ENCODE measurements at places on chromosomes 2 and 18.

GRCh38 chr2:43455731-43456642 is 139.9 kb downstream of the THADA start:
- DNase-seq = no peak

GRCh38 chr18:51802569-51803428 is 537.2 kb upstream of the DCC start:
- no peak for DNase-seq

GRCh38 chr18:65016631-65017371 is 734.0 kb upstream of the CDH7 start:
- DNase-seq = no peak

- DNase-seq = no peak
Observed at GRCh38 chr2:188601391-188601790, 309.7 kb downstream of the GULP1 start.

- DNase-seq = no peak
Observed at GRCh38 chr2:154600927-154601494, 97.5 kb upstream of the KCNJ3 start.

DNA sequence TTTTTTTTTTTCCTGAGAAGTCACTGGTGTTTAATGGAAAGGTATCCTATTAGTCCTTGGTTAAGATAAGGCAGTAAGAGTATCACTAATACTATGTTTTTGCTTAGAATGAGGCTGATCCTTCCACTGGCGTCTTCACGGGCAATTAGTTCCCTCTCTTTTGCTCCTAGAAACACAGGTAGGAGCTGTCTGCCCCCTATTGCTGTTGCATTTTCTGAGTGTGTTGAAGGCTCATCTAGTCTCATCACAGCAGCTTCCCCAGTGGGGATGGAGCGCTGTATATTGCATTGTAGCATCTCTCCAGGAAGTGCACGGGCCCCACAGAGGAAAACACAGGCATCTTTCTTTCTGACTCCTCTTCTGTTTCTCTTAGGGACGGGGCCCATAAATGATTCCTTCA is 145.0 kb downstream of the NAPG start:
- no peak for DNase-seq

GRCh38 chr2:38978296-38978903 is 88.7 kb downstream of the ARHGEF33 start:
- DNase-seq = peak; percentile 44

GRCh38 chr2:238667639-238668038 is 180.2 kb upstream of the TWIST2 start:
- DNase-seq = no peak

DNA sequence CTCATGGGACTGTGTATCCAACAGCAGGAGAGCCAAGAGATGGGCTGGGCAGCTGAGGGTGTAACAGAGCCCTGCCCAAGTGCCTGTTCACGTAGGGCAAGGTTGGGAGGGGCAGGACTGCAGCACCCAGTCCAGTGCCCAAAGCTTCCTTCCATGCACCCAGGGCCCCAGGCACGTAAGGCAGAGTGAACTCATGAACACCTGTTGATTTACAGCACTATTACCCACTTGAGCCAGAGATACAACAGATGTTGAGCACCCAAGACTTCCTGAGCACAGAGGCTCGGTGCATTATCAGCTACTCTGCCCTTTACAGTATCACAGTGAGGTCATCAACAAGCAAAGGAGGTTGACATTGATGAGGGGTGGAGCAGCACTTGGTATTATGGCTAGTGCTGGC is 50.2 kb upstream of the FHL2 start:
- no peak for DNase-seq

DNA sequence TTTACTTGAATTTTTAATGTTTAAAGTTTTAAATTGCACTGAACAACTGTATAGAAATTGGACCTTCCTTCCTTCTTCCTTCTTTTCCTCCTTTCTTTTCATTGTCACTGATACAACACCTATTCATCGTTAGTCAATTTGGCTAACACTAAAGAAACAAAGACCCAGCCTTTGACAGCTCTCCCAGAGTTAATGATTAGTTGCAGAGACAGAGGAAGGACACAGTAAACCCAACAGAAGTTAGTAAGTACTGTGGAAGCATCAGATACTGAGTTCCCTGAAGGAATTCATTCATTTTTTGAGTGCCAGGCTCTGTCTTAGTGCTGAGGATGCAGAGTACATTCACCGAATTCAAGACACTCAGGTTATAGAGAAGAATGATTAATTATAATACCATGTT is 77.9 kb upstream of the RAB27B start:
- no peak for DNase-seq

Measured in Ammon's horn (tissue), 1 donor.